ENCODE measurements at places on chromosomes 16 and 17.

DNA sequence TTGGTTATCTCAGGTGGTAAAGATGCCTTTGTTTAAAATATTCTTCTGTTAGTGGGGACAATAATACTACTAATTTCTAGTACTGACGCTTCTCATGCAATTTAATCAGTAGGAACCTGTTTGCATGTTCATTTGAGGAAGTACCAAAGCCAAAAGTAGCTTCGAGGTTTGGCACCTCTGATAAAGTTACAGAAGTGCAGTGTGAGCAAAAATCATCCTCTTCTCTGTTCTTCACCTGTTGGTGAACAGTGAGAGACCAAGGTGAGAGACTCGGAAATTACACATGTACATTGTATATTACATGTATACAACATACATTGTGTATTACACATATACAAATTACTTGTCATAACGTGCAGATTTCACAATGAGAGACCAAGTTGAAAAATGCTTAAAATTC, 404.6 kb downstream of the MAF start:
- DNase-seq = no peak

DNA sequence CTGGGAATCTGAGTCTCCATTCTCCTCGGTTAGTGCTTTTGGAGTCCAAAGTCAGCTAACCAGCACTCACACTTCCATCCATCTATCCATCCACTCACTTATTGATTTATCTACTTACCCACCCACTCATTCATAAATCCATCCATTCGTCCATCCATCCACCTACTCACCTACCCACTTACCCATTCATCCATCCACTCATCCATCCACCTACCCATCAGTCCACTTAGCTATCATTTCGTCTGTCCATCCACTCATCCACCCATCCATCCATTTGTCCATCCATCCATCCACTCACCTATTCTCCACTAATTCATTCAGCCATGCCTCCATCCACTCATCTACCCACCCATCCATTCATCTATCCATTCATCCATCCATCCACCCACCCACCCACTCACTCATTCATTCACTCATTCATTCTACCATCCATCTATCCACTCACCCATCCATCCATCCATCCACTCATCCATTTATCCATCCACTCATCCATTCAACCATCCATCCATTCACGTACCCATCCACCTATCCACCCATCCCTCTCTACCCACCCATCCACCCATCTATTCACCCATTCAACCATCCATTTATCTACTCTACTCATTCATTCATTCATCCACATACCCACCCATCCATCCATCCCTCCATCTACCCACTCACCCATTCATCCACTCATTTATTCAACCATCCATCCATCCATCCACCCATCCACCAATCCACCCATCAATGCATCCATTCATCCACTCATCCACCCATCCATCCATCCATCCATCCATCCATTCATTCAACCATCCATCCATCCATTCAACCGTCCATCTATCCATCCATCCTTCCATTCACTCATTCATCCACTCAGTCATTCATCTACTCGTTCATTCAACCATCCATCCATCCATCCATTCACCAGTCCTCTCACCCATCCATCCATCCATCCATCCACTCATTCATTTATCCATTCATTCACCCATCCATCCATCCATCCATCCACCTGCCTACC, 26.1 kb downstream of the NLRC3 start:
- no peak for DNase-seq

- DNase-seq = no peak
Observed at GRCh38 chr17:63805591-63805990, 21.6 kb upstream of the PSMC5 start.

DNA sequence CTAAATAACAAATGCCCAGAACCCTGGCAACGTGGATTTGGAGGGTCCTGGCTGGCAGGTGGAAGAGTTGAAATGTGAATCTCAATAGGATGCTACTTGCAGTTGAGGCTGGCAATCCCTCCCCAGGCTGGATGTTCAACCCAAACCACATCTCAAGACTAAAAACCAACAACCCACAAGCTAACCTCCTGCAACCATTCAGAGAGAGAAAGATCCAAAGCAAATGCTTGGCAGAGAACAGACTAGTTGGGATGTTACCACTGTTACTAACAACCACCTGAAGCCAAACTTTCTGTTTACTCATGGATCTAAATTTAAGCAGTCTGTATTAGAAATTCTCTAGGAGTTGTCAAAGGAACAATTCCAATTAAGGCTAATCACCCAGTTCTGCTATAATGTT, 27.9 kb downstream of the SMG6 start:
- DNase-seq = no peak

GRCh38 chr17:1553354-1554266, 9.0 kb downstream of the PITPNA start:
- no peak for DNase-seq

- no peak for DNase-seq
Observed at GRCh38 chr16:35730251-35730650, 2270.8 kb downstream of the TP53TG3F start.

DNA sequence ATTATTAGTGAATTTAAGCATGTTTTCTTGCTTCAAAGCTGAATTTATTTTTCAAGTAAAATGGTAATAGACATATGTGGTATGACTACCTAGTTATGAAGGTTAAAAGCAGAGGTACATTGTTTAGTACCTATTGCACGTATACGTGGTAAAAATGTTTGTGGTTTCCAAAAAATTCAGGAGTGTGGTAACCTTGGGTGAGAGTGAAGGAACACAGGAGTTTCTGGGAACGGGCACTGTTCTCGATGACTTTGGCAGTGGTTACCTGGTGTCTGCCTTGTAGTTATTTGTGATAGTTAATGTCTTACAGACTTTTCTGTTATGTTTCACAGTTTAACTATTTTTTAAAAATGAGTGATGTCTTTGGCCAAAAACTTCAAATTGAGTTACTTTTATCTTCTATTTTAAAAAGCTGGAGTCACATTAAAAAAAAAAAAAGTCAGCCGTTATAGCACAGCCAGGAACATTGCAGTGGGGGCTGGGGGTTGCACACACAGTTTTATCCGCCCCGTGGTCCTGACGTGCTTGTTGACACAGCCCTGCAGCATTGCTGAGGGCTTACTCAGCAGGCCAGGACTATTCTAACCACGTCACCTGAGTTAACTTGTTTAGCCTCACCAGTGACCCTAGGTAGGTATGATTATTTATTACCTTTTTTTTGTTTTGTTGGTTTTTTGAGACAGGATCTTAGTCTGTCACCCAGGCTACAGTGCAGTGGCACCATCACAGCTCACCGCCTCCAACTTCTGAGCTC, 10.9 kb downstream of the JPT2 start:
- DNase-seq = no peak

GRCh38 chr16:16045296-16045695, 95.9 kb downstream of the ABCC1 start:
- DNase-seq = no peak

DNA sequence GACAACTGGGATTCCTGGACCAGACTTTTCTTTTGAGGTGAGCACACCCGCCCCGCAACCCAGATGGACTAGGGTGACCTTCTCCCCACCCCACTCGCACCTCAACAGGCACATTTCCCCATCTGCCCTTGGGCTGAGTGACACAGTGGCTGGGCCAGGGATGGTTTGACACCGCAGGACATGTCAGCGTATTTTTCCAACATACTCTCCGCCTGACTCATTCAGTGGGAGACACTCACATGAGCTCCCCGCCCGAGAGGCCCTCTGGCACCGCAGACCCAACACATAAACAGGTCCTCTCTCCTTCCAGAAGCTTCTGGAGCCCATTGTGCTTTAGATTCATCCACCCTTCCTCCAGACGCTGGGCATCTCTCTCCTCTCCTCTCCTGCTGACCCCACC, 69.4 kb downstream of the ZDHHC7 start:
- no peak for DNase-seq

DNA sequence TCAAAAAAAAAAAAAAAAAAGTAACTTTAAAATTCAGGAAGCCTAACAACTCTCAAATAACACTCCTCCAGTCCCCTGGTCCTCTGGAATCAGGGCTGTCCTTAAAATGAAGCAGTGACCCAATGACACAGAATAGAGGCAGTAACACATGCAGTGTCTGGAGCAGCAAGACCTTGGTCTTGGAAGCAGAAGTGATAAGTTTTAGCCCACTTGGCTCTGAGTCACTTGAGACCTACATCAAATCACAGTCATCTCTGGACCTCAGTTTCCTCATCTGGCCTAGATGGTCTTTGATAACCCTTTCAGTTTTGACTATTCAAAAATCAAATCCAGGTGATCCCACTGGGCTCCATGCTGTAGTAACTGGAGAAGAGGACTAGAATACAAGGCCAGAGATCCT, 39.0 kb downstream of the LYRM1 start:
- DNase-seq = no peak

DNA sequence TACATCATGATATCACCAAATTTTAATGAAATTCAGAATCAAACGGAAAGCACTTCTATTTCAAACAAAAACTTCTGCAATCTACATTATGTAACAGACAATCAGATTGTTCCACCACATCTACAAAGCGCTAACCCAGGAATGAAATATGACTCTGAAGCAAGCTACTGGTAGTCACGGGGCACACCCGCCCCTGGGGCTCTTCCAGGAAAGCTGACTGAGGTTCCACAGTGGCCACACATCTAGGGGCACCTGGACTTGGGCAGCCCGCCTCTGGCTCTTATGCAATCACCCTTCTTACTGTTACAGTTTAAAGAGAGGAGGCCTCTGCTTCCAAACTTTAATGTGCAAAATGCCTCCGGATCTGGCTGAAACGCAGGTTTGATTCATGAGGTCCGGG, 27.5 kb downstream of the ZCCHC14 start:
- no peak for DNase-seq

DNA sequence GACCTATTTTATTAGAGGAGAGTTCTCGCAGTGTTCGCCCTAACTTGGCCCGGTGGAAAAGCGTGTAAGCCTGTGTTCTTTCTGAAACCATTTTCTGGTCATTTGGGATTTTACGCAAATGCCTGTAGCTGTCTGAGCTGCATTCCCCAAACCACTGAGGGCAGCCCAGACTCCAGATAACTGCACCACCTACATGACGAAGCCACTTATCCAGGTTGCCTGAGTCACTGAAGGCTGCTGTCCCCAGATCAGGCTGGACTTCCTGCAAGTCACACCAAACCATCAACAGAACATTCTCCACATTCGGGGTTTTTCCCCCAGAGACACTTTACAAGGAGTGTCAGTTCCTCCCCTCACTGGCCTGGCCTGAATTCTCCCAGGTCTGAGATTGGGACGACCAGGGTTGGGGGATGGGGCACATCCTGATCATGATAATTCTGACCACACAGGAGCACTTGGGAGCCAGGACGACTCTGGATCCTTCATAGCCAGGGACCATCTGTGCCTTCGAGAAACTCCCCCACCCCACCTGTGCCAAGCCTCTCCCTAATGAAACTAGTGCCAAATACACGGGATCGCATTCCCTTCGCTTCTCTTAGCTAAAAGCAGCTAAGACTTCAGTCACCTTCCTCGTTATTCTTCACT, 2.3 kb downstream of the RPRML start:
- no peak for DNase-seq

GRCh38 chr17:35972535-35972934, 8.8 kb downstream of the CCL16 start:
- DNase-seq = no peak

- DNase-seq = no peak
Observed at GRCh38 chr17:36661047-36661666, 59.8 kb downstream of the MRM1 start.

DNA sequence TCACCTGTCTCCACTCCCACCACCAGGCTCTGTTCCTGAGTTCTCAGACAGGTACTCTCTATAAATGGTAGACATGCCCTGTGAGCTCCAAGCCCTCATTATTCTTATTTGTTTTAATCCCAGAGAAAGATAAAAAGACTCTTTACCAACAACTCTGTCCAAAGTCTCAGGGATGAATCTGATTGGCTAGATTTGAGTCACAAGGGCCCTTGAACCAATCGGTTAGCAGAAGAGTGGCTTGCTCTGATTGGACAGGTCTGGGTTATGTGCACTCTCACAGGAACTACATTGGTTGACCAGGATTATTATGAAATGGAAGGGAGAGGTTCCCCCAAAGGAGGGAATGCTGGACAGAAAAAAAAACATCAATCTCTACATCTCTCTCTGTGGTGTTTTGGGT, 7.5 kb downstream of the COTL1 start:
- DNase-seq = no peak

GRCh38 chr17:259341-259976, 78.0 kb upstream of the DOC2B start:
- DNase-seq = no peak

- no peak for DNase-seq
Observed at GRCh38 chr16:25256695-25257469, 763 bp downstream of the ZKSCAN2 start.

DNA sequence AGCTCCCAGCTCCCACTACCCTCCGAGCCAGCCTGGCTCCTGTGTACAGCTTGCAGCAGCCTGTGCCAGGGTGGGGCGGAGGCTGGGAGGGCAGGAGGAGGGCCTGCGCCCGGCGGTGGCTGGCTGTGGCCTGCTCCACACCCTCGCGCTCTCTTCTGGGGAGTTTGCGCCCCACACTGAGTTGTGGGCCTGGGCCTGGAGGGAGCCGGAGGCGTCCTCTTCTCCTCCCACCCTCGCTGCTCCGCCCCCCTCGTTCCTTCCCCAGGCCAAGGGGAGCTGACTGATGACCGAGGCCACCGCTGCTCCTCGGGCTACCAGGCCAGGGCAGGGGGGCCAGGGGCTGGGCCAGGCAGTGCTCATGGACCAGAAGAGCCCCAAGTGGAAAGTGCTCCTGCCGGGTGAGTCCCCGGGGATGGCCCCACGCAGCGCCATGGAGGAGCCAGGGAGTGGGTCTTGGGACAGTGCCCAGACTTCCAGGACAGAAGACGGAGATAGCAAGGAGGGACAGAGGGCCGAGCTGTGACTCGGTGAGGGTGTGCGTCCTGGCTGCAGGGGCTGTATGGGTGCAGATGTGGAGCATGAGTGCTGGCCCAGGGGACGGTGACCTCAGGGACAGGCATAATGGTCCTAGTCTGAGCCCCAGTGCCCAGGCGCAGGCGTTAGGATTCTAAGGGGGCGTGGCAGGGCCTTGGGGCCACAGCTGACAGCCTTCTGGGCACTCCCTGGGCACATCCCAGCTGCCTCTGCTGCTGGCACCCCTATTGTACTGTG, 242.1 kb upstream of the GSE1 start:
- DNase-seq = no peak

GRCh38 chr17:57296231-57296630, 39.9 kb downstream of the MSI2 start:
- no peak for DNase-seq

DNA sequence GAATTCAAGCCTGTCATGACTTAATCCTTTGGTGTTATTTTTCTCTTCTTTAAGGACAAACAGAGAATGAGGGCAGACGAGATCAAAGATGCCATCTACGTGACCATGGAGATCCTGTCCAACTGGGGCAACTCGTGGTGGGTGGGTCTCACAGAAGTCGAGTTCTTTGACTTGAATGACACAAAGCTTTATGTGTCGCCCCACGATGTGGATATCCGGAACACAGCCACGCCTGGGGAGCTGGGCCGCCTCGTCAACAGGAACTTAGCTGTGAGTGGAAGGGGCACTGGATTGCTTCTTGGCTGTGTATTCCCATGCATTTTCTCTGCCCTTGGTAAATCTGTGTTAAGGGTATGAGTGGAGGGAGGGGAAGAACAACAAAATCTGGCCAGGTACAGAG, 158.7 kb downstream of the KATNIP start:
- DNase-seq = no peak

- DNase-seq = no peak
Observed at GRCh38 chr17:72338847-72339790, 218.3 kb downstream of the SOX9 start.
